NCI-H524 (cell line): ENCODE measurements at places on chromosomes 6 and 20.

DNA sequence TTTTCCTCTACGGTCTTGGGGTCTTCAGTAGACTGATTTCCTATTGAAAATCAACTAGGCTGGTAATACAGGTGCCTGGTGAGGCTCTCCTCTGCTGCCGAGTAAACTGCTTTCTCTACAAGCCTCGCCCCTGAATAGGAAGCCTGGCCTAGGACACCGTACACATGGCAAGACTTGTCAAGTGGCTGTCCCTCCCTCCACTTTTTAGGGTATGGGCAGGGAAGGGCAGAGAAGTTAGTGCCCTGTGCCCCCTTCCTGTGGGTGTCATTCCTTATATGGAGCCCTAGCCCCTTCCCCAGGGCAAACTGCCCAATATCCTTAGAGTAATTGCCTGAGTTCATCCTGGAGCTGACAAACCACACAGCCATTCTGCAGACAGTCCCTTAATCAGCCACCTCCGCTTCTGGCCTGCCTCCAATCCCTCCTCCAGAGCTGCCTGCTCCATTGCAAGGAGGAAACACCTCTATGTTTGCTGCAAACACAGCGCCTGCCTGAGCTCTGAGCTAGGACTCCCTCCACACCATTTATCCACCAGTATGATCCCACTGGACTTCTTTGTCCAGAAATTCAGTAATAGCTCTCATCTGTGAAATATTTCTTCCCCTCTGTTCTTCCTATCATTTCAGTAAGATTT, 93.1 kb downstream of the CHD6 start:
- DNase-seq, result no peak

DNA sequence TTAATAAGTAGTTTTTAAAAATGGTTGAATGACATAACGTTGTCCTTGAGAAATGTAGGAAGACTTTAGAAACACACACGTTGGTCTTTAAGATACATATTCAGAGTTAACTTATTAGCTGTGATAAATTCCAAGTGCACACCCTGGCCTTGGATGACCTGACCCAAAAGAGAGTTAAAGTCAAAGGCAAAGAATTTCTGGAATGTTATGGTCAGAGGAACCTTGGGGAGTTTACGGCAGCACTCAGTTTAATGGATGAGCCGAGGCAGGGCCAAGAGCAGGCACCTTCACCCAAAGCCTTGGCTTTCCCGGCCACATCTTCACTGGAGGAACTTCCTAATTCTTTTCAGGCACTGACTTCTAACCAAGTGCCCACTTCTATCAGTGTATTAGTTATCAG, 200.5 kb downstream of the SMOC2 start:
- DNase-seq, result no peak

DNA sequence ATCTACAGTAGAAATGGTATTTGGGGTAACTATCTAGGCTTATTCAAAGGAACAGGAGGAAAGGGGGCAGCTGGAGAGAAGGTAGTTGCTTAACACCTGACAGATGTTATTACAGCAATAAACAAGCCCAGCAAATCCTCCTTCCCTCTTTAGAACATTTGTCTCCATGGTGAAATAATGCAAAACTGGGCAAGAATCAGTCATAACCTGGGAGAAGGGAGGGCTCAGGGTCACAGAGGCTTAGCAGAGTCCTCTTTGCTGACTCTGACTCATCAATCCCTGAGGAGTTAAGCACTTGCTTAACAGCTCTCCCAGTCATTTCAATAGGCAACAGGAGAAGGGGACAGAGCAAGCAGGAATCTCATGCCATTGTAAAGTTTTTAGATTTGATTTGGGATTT, 230.3 kb downstream of the IBTK start:
- peak; percentile 94 for DNase-seq

DNA sequence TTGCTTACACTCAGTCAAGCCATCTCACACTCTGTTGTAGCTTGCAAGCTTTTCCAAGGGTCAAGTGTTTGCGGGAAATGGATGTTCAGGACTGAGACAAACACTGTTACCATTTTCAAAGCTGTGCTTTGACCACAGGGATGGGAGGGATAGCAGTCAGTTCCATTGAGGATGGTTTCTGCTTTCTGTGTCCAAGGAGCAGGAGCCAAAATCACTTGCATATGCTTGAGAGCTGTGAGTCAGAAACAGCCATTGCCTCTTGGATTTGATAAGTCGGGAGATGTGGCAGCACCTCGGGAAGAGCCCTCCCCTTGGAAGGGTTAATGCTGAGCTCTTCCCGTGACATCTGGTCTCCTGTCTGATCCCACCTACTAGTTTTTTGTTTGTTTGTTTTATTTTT, 85.2 kb downstream of the TCP11 start:
- DNase-seq, result no peak

DNA sequence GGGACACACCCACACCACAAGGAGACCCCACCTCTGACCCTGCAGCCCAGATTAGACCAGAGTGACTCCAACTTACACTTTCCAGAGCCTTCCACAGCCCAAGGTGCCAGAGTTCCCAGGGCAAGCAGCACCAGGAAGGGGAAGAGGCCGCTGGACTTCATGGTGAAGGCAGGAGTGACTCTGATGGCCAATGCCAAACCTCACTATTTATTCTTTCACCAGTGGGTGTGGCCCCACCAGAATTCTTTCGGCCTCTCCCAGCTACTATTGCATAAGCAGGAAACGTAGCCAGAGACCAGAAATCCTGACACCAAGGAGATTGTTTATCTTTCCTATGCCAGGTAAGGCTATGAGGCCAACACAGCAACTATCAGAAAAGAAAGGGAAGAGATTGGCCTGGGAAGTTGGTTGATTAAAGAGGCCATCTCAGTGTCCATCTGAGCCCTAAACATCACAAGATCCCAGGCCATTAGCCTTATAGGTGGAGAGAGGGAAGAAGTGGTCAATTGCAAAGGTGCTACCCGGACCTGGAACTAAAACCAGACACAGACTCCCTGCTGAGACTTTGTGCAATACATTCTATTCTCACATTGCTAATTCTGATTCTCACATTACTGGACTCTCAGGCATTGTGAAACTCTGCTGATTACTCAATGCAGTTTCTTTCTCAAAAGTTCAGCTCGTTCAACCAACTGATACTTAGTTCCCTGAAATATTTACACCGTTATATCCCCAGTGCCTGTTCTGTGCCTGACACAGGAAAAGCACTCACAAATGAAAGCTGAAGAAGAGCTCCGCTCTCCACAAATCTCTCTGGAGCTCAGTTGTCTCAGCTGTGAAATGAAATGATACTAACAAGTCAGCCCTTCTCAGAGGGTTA, at the start of gene SLPI:
Gene SLPI, minus strand, starts transcription at position 182 of the 880 bp plus-strand sequence. Its CDS starts 21 bp downstream, at position 161.
- DNase-seq, result no peak

- peak; percentile 18 for DNase-seq
Measured at GRCh38 chr6:154156135-154156896, 117.3 kb downstream of the OPRM1 start.

DNA sequence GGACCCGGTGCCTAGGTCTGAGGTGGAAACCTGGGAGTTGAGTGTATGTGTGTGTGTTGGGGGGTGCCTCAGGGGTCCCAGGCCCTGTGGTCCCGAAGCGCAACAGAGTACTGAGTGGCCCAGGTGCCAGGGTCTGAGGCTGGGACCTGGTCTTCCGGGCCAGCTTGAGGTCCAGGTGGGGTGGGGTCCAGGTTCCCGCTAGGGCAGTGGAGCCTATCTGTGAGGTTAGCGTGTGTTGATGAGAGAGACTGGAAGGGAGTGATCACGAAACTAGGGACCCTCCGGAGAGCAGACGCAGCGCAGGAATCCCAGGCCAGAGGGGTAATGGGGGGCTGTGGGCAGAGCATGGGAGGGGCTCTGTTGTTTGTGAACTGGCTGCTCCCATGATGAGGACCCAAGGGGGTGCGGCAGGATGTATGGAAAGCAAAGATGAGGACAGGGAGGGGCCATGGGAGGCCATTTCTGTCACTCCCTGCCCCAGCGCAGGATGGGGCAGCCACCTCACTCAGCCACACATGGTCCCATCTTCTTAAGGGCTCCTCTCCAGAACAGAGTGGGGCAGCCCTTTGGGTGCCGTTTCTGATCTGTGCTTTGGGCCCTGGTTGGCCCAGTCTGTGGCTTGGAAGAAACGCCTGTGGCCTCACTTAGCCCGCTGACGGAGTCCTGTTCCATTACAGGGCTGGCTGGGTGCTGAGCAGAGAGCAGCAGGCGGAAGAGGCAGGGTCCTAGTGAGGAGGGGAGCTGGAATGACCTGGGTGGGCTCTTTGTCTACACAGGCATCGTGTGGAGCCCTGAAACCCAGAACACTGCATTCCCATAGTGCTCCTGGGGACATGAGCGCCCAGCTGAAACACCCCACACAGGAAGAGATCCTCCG, 872 bp downstream of the HSPA12B start:
- DNase-seq, result no peak
